ENCODE measurements at places on chromosomes 3 and 15. TPM values are rescaled to one million over a fixed set of nuclear protein-coding genes. Genes with fewer than 3 reads are reported as not detected.

The CLDN18 gene
- 0.01 TPM for polyA plus RNA-seq

The STAC gene
- polyA plus RNA-seq, result 0.28 TPM

The WDR76 gene
- 0.73 TPM for polyA plus RNA-seq

The PPP1R14D gene
- not detected for polyA plus RNA-seq

The LRRC3B gene
- polyA plus RNA-seq, result 0.04 TPM

The LPP gene
- polyA plus RNA-seq, result 8.5 TPM

All from heart right ventricle (tissue), 16 donors.